ENCODE measurements at places on chromosomes 3 and 15. TPM values are rescaled to one million over a fixed set of nuclear protein-coding genes. Genes with fewer than 3 reads are reported as not detected.

DNA sequence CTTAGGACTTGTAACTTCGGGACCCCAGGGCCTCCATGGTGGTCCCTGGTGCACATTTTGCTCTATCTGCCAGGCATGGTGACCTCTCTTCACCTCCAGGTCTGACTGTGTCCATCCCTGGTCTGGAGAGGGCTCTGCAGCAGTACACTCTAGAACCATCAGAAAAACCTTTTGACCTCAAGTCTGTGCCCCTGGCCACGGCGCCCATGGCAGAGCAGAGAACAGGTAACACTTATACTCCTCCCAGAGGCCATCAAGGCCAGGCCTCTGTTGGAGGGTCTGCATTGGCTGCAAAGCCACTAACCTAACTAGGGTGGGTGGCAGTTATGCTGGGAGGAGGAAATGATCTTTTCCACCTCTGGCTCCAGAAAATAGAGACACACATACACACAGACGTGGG, 10.3 kb upstream of the HMCES start:
- DNase-seq = no peak

CHRNA5 gene
- 9.1 TPM for total RNA-seq

VIPR1 gene
- not detected for total RNA-seq

DNA sequence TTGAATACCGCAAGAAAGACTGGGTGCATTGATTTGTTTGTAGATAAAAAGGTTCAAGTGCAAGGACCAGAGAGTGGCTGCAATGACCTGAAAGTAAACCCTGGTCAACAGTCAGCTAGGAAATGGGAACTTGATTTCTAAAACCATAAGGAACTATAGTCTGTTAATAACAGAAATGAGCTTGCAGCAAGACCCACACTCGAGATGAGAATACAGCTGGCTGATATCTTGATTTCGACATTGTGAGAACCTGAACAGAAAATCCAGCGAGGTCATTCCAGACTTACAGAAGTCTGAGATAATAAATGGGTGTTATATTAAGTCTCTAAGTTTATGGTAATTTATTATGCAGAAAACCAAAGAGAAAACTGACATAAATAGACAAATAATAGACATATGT, 177.3 kb downstream of the NFKBIZ start:
- no peak for DNase-seq

- DNase-seq = no peak
These were observed 96.7 kb downstream of the IL5RA start for GRCh38 chr3:3013317-3014052.

GRCh38 chr3:158085358-158085757, 20.9 kb downstream of the SHOX2 start:
- no peak for DNase-seq

DNA sequence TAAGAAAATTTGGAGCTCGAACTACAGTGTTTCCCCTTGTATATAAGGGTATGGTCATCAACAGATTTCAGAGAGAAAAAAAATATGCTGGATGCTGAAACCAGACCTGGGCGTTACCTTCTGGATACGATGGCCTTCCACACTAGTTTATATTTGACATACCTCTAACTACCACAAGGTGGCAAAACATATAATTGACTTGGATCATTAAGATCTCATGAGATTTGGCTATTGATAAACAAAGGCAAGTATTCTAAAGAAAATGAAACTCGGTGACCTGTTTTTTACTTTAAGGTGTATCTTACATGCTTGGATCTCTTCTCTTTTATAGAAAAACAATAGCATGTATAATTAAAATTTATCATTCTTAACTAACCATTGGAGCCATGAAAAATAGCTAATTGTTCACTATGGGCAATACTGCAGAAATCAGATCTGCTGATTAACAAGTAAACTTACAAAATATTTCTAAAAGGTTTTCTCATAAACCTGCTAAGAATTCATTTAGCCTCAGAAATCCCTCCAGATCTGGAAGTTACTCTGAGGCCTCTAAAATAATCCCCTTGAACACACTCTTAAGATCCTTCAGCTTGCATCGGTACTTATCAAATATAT, 300.6 kb upstream of the KCNH8 start:
- DNase-seq = peak; percentile 59

DNA sequence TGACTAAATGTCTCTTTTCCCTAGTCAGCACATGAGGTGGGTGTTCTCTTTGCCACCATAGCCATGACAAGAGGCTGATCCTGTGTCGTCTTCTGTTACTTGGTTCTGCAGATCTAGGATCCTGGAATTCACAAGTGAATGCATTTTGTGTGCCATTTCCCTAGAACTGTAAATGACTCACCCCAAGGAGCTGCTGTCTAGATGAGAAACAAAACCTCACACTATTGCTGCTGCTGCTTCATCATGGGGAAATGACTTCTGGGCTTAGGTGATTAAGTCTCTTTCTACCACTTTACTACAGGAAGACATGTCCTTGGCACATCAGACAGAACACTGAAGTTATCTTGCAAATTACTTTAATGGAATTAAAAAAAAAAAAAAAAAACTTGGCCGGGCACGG, 54.9 kb downstream of the SLCO3A1 start:
- no peak for DNase-seq

GRCh38 chr15:91182101-91182500, 82.0 kb downstream of the SV2B start:
- DNase-seq = no peak

RTP1 gene
- not detected for total RNA-seq

GRCh38 chr3:52880047-52880446, 17.3 kb downstream of the STIMATE start:
- DNase-seq = no peak

- DNase-seq = no peak
These were observed 49.8 kb downstream of the DCLK3 start for GRCh38 chr3:36714343-36715086.

TGM5 gene
- not detected for total RNA-seq

GRCh38 chr3:144683065-144683464, 711.4 kb downstream of the DIPK2A start:
- no peak for DNase-seq

DNA sequence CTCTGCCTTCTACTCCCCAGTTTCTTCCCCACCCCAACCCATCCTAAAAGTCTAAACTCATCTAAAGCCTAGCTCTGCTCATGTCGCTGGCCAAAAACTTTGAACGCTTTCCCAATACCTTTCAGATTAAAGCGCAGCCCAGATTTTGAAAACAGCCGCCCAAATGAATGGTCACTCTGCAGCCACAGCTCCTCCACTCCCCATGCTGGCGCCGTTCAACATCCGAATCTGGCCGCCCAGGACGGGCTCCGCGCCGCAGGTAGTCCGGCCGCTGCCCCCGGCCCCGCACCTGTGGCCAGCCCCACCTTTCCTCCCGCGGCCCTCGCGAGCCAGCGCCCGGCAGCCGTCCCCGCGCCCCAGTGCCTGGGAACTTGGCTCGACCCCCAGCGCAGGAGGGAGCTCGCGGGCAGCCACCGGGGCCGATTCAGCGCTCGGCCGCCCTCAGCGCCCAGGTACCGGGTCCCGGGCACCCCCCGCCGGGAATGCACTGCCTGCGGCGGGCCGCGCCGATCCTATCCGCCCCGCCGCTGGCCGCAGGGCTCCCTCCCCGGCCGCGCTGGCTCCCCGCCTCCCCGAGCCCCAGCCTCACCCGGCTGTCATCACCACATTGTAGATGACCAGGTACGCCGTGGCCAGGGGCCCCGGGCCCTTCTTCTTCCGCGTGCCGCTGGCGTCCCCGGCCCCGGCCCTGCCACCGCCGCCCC, 417 bp downstream of the HACD2 start:
- peak; percentile 44 for DNase-seq

SCAMP5 gene
- 43.7 TPM for total RNA-seq

DNA sequence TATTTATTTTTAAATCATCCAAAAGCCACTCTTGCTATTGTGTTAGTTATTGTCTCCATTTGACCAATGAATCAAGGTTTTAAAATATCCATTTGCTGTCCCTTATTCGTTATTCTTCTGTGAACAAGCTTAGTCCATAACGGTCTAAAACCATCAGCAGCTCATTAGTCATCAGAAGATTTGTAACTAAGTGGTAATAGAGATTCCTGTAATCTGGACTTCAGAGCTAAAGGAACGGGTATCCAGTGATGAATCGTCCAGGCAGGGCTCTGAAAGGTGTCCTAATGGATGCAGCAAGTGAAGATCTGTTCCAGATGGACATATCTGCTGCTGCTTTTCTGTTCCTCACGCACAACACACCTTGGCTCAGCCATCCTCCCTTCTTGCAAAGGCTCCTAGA, 362.7 kb upstream of the CFAP20DC start:
- no peak for DNase-seq

ACOX2 gene
- not detected for total RNA-seq

DNA sequence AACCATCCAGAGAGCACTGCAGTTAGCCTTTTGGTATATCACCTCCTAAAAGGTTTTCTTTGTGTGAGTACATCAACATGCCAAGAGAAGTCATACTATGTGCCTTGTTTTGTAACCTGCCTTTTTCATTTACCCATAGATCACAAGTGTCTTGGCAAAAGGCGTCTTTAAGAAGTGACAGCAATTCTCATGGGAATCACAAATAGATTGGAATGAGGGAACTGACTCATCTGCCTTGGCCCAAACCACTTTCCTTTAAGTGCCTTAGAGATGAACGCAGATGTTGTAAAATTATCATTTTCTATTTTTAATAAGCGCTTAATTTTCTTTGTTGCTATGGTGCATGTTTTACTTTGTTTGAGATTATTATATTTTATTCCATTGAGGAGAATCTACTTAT, 20.7 kb upstream of the POMGNT2 start:
- no peak for DNase-seq

DNA sequence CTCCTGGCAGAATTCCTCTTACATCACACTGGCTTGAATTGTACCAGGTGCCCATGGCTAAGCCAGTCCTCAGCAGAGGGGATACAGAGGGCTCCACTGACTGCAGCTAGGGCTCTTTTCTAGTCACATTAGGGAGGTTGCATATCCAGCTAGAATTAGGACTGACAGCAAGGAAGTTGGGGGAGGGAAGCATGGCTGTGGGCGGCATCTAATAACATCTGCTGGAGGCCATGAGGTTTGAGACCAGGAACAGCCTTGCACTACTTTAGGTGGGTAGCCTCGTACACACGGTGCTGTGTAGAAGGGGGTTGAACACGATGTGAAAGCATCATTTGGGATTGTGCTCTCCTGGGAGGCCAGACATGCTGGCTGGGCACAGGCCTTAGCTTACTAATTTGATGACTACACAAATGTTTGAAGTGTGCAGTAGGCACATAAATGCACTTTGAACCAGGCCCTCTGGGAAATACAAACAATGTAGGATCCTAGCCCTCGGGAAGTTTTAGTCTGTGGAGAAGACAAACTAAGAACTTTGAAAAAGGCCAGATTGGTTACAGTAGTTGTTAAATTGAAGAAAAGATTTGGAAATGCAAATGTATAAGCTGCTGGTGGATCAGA, 30.2 kb downstream of the CHCHD6 start:
- no peak for DNase-seq

AADACL2 gene
- total RNA-seq = not detected

DNA sequence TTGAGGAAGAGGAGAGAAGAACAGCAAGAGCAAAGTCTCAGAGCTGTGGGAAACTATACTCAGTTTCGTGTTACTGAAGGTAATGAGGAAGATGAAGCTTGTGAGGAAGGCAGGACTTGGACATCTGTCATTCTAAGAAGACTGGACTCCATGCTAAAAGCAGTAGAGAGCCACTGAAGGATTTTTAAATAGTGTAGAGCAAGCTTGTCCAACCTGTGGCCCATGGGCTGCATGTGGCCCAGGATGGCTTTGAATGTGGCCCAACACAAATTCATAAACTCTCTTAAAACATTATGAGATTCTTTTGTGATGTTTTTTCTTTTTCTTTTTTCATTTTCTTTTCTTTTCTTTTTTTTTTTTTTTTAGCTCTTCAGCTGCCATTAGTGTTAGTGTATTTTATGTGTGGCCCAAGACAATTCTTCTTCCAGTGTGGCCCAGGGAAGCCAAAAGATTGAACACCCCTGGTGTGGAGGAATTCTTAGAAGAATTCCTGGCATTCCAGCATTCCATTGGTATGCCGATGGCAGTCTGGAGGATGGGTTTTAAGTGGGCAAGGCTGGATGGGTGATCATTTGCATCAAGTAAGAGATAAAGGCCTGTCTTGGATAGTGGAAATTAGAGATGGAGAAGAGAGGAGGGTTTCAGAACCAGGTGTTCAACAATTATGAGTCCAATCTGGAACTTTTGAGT, 6.9 kb upstream of the NFKBIZ start:
- no peak for DNase-seq

FAM219B gene
- total RNA-seq = 62.8 TPM

DNA sequence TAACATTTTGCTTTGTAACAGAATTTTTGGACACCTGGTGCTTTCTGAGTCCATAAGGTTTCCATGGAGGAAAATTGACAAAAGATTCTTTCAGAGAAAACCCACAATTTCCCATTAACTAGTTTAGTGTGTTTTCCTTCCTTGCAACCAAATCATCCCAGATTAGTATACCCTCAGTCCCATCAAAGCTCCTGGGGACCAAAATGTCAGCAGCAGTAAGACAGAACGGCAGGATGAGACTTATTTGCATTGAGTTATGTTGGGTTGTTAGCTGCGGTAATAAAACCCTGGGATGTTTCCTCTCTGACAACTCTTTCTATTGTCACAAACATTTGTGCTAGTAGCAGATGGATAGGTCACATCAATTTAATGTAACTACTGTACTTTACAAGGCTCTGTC, 32.4 kb upstream of the VPS33B start:
- DNase-seq = no peak

GOLGA8T gene
- not detected for total RNA-seq

GRCh38 chr3:149362366-149362765, 15.1 kb downstream of the TM4SF1 start:
- DNase-seq = no peak

All from OCI-LY7 (cell line).